H1 (cell line): ENCODE measurements at places on chromosomes 3 and 15. TPM values are rescaled to one million over a fixed set of nuclear protein-coding genes. Genes with fewer than 3 reads are reported as not detected.

GRCh38 chr3:176430244-176431037 lies 766.8 kb downstream of the TBL1XR1 start:
- H3K4me1 ChIP-seq = peaks cover 3% of the 10 kb centered on the region; the same call in 1 of the 2 replicates
- no peak for DNase-seq
- no peaks in the 10 kb centered on the region for H3K27me3 ChIP-seq
- H3K36me3 ChIP-seq = no peaks in the 10 kb centered on the region
- H3K4me3 ChIP-seq = no peak overlapping the region
- H3K27ac ChIP-seq = no peak overlapping the region

The CCR1 gene
- total RNA-seq = not detected in 2 replicates

The PAQR5 gene
- total RNA-seq = 7.8 and 8.7 TPM in 2 replicates

- no peak overlapping the region for H3K27ac ChIP-seq
- H3K4me1 ChIP-seq = no peaks in the 10 kb centered on the region
- H3K4me3 ChIP-seq = no peak overlapping the region
- no peak for DNase-seq
- no peaks in the 10 kb centered on the region for H3K36me3 ChIP-seq
These were observed 22.1 kb downstream of the ZNF621 start for GRCh38 chr3:40546816-40547215.

GRCh38 chr3:166734734-166735133 lies 645.4 kb downstream of the ZBBX start:
- DNase-seq = peak; percentile 1
- no peak overlapping the region for H3K27ac ChIP-seq
- no peaks in the 10 kb centered on the region for H3K4me1 ChIP-seq
- H3K27me3 ChIP-seq = no peaks in the 10 kb centered on the region
- H3K36me3 ChIP-seq = no peaks in the 10 kb centered on the region
- no peak overlapping the region for H3K4me3 ChIP-seq

DNA sequence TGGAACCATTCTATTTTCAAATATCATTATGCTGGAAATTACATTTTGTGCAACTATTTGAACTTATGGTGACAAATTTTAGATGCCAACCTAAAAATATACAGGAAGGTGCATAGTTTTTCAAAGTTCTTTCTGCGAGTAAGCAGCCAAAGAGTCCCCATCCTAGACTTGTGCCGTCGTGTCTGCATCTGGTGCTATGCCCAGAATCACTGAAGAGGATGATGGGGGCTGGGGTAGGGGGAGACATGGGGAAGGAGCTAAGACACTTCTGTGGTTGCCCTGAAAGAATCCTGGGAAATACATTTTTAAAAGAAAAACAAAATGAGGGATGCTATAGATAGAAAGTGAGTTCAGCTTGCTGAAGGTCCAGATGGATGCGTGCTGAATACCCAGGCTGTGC lies 21.2 kb upstream of the FAM81A start:
- DNase-seq = no peak
- no peak overlapping the region for H3K4me3 ChIP-seq
- no peaks in the 10 kb centered on the region for H3K36me3 ChIP-seq
- no peak overlapping the region for H3K27ac ChIP-seq
- no peaks in the 10 kb centered on the region for H3K27me3 ChIP-seq

The KPNA4 gene
- 81.9 and 86.7 TPM in 2 replicates for total RNA-seq

DNA sequence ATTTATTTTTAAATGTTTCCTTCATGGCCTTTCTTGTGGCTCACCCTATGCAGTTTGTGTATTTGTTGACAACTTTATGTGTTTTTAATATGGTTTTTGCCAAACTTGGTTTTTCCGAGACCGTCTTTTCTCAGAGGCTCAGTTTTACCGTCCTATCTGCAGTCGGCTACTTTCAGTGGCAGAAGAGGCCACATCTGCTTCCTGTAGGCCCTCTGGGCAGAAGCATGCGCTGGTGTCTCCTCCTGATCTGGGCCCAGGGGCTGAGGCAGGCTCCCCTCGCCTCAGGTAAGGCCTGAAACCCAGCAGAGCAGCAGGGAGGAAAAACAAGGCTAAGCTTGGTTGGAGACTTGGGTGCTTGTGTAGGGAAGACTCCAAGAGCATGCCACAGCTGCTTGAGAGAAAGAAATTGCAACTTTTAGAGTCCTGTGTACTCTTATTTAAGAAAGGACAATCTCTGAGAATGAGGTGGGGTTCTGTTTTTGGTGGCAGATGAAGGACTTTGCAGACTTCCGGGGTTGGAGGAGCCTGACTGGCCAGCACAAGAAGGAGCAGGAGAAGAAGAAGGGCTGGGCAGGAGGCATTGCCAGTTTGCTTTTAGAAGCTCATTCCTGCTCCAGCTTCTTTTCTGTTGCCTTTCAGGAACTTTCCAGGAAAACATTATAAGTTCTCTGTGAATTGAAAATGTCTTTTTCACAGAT lies at the start of gene TIGIT:
TIGIT (plus strand) TSS at position 191 of the 698 bp plus-strand sequence; CDS start at position 225, 34 bp downstream.
- no peak within 1 kb of the TSS for H3K27ac ChIP-seq

- no peaks in the 10 kb centered on the region for H3K4me1 ChIP-seq
- no peak for DNase-seq
- no peak overlapping the region for H3K4me3 ChIP-seq
- no peaks in the 10 kb centered on the region for H3K27me3 ChIP-seq
- no peaks in the 10 kb centered on the region for H3K36me3 ChIP-seq
These were observed 268.3 kb downstream of the UACA start for GRCh38 chr15:70494852-70495571.

GRCh38 chr15:34161329-34161963 lies 48.5 kb downstream of the KATNBL1 start:
- DNase-seq = no peak
- H3K27me3 ChIP-seq = no peaks in the 10 kb centered on the region
- H3K4me1 ChIP-seq = no peaks in the 10 kb centered on the region
- H3K27ac ChIP-seq = no peak overlapping the region
- H3K36me3 ChIP-seq = no peaks in the 10 kb centered on the region

DNA sequence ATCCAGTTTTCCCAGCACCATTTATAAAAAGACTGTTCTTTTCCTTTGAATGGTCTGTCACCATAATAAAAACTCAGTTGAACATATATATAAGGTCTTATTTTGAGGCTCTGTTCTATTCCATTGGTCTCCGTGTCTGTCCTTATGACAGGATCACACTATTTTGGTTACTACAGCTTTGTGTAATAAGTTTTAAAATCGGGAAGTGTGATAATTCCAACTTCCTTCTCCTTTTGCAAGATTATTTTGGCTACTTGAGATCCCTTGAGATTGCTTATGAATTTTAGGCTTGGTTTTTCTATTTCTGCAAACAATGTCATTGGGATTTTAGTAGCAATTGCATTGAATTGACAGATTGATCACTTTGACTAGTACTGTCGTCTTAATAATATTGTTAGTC lies 35.7 kb downstream of the SACM1L start:
- no peaks in the 10 kb centered on the region for H3K4me1 ChIP-seq
- H3K36me3 ChIP-seq = peaks cover 33% of the 10 kb centered on the region
- H3K4me3 ChIP-seq = no peak overlapping the region
- DNase-seq = no peak
- H3K27me3 ChIP-seq = no peaks in the 10 kb centered on the region

The SEMA3B gene
- 4.7 and 4.8 TPM in 2 replicates for total RNA-seq

The ACAD9 gene
- 28.9 and 32.8 TPM in 2 replicates for total RNA-seq

The EXD1 gene
- total RNA-seq = 0.54 TPM in 1 of 2 replicates, not detected in the other

GRCh38 chr3:72947715-72948490 lies 48.7 kb upstream of the PPP4R2 start:
- H3K36me3 ChIP-seq = no peaks in the 10 kb centered on the region
- no peaks in the 10 kb centered on the region for H3K4me1 ChIP-seq
- no peak overlapping the region for H3K27ac ChIP-seq
- no peak for DNase-seq
- H3K4me3 ChIP-seq = no peak overlapping the region
- no peaks in the 10 kb centered on the region for H3K27me3 ChIP-seq

The SGO1 gene
- total RNA-seq = 34.6 and 36.4 TPM in 2 replicates

The AQP9 gene
- not detected in 2 replicates for total RNA-seq

The TEX55 gene
- not detected in 2 replicates for total RNA-seq

The CPN2 gene
- total RNA-seq = not detected in 2 replicates

The RCCD1 gene
- total RNA-seq = 16.2 and 18.8 TPM in 2 replicates

DNA sequence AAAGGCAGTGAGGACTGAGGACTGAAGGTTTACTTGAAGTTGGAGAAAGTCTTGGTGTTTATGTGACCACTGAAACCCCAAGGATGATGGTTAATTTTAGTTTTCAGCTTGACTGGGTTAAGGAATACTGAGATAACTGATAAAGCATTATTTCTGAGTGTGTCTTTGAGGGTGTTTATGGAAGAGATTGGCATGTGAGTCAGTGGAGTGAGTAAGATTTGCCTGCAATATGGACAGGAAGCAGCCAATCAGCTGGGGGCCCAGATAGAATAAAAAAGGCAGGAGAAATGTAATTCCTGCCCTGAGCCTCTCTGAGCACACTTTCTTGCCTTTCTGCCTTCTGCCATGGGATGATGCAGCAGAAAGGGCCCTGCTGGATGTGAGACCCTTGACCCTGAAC lies 92.4 kb downstream of the KBTBD8 start:
- no peaks in the 10 kb centered on the region for H3K27me3 ChIP-seq
- H3K4me3 ChIP-seq = no peak overlapping the region
- no peak for DNase-seq
